ENCODE measurements at places on chromosomes 5 and 9. TPM values are rescaled to one million over a fixed set of nuclear protein-coding genes. Genes with fewer than 3 reads are reported as not detected.

DNA sequence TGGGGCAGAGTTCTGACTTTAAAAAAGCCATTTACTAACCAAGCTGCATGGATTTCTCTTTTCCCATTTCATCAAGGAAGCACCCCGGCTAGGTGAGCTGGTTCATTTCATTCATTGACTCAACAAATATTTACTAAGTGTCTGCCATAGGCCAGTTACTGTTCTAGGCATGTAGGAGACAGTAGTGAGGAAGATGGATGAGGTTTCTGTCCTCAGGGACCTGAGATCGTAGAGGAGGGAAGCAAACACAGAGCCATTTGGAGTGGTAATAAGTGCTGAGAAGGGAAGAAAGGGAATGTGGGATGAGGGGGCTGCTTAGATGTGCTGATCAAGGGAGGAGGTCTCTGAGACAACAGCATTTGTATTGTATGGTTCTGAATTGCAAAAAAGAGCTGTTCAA lies 120.4 kb downstream of the C9orf152 start:
- peaks cover 13% of the 10 kb centered on the region for H3K4me1 ChIP-seq
- H3K27me3 ChIP-seq, result no peaks in the 10 kb centered on the region
- H3K36me3 ChIP-seq, result peaks cover 4% of the 10 kb centered on the region
- no peak overlapping the region for H3K27ac ChIP-seq
- H3K4me3 ChIP-seq, result no peak overlapping the region
- DNase-seq, result no peak

GRCh38 chr5:95996904-95997723 lies 35.5 kb upstream of the ELL2 start:
- no peak for DNase-seq
- H3K36me3 ChIP-seq, result no peaks in the 10 kb centered on the region
- H3K27me3 ChIP-seq, result no peaks in the 10 kb centered on the region
- H3K4me1 ChIP-seq, result peaks cover 3% of the 10 kb centered on the region
- no peak overlapping the region for H3K27ac ChIP-seq
- no peak overlapping the region for H3K4me3 ChIP-seq

DNA sequence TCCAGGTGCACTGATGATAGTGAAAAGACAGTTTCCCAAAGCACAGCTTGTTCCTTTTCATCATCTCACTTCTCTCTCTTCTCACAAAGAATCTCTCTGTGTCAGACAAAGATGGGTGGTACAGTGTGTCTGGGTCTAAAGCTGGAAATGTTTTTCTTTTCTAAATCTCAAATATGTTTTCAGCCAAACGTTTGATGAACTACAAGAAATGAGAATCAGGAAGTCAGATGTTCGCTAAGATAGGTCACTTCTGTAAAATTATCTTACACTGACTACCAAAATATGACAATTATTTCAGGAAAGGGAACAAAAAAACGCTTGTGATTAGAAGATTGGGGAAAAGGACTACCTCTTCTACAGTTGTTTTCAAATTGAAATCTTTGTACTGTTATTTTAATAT lies 708.8 kb downstream of the PTPRD start:
- H3K36me3 ChIP-seq, result no peaks in the 10 kb centered on the region
- H3K27ac ChIP-seq, result no peak overlapping the region
- no peaks in the 10 kb centered on the region for H3K27me3 ChIP-seq
- no peak overlapping the region for H3K4me3 ChIP-seq

DNA sequence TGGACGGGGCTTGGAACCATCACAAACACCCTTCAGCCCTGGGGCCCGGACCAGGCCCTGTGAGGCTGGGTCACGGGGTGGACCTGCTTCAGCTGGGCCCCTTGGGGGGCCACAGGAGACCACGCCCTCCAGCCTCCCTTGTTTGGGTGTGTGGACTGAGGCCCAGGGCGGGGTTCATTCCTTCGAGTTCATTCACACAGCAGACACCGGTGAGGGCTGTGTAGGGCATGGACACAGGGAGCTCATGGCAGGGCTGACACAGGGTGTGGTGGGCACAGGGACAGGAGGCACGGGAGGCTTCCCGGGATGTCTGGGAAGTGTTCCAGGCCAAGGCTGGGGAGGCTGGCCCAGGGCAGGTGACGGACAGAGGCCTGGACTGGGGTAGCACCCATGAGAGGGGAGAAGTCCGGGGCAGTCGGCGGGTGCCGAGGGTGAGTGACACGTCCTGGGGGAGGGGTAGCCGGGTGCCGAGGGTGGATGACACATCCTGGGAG lies 8.9 kb downstream of the DNLZ start:
- H3K27me3 ChIP-seq, result no peaks in the 10 kb centered on the region
- no peak overlapping the region for H3K4me3 ChIP-seq
- peaks cover 3% of the 10 kb centered on the region for H3K4me1 ChIP-seq
- DNase-seq, result no peak

- H3K27ac ChIP-seq, result no peak overlapping the region
- H3K4me1 ChIP-seq, result peaks cover 5% of the 10 kb centered on the region
- no peak overlapping the region for H3K4me3 ChIP-seq
- H3K36me3 ChIP-seq, result no peaks in the 10 kb centered on the region
These were observed 107.9 kb upstream of the LMX1B start for GRCh38 chr9:126505697-126506346.

GRCh38 chr9:6576987-6577386 lies 68.5 kb downstream of the GLDC start:
- no peaks in the 10 kb centered on the region for H3K36me3 ChIP-seq
- no peak for DNase-seq
- no peak overlapping the region for H3K27ac ChIP-seq
- H3K4me3 ChIP-seq, result no peak overlapping the region
- H3K4me1 ChIP-seq, result no peaks in the 10 kb centered on the region

DNA sequence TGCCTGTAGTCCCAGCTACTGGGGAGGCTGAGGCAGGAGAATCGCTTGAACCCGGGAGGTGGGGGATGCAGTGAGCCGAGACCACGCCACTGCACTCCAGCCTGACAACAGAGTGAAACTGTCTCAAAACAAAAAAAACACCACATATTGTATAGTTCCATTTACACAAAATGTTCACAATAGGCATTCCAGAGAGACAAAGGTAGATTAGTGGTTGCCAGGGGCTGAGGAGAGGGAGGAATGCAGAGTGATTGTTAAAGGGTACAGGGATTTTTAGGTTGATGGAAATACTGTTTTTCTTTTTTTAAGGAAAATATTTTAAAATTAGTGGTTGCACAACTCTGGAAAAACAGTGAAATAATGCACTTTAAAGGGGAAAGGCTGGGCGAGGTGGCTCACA lies 19.6 kb downstream of the ETF1 start:
- DNase-seq, result no peak
- peaks cover 5% of the 10 kb centered on the region for H3K4me1 ChIP-seq
- H3K27ac ChIP-seq, result no peak overlapping the region
- peaks cover 10% of the 10 kb centered on the region for H3K36me3 ChIP-seq
- H3K4me3 ChIP-seq, result no peak overlapping the region

GRCh38 chr5:82217917-82218316 lies 60.2 kb downstream of the RPS23 start:
- no peak for DNase-seq
- no peak overlapping the region for H3K27ac ChIP-seq
- no peak overlapping the region for H3K4me3 ChIP-seq
- H3K27me3 ChIP-seq, result no peaks in the 10 kb centered on the region
- no peaks in the 10 kb centered on the region for H3K4me1 ChIP-seq

- no peak overlapping the region for H3K4me3 ChIP-seq
- H3K36me3 ChIP-seq, result no peaks in the 10 kb centered on the region
- peak overlapping the region; percentile 22 for H3K27ac ChIP-seq
- DNase-seq, result no peak
- peaks cover 24% of the 10 kb centered on the region for H3K4me1 ChIP-seq
These were observed 24.6 kb downstream of the CAMK2A start for GRCh38 chr5:150264667-150265603.

- no peak overlapping the region for H3K27ac ChIP-seq
- H3K4me1 ChIP-seq, result peaks cover 18% of the 10 kb centered on the region
- no peak for DNase-seq
These were observed 30.0 kb upstream of the ADRA1B start for GRCh38 chr5:159886296-159886695.

- H3K36me3 ChIP-seq, result no peaks in the 10 kb centered on the region
- H3K27me3 ChIP-seq, result no peaks in the 10 kb centered on the region
- peak overlapping the region; percentile 44 for H3K27ac ChIP-seq
- no peak overlapping the region for H3K4me3 ChIP-seq
These were observed 70.3 kb downstream of the UGCG start for GRCh38 chr9:111966861-111967291.

DNA sequence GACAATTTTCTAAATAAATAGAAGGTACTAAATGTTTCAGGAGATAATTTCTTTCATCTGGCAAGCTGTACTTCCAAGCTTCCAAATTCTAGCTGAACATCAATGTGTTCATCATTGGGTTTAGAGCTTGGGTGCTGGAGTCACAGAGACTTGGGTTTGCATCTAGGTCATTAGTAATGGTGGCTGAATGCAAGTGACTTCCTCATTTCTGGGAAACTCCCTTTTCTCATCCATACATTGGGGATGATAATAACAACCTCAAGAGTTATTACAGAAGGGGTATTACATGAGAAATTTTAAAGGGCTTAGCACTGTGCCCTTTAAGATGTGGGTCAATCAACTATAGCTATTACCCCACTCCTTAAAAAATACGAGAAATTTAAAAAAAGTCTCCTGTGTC lies 41.1 kb upstream of the KLF4 start:
- no peak for DNase-seq
- no peak overlapping the region for H3K4me3 ChIP-seq
- no peaks in the 10 kb centered on the region for H3K27me3 ChIP-seq
- no peaks in the 10 kb centered on the region for H3K4me1 ChIP-seq
- H3K36me3 ChIP-seq, result no peaks in the 10 kb centered on the region

GRCh38 chr5:148995791-148996190 lies 67.1 kb downstream of the SH3TC2 start:
- H3K4me1 ChIP-seq, result peaks cover 29% of the 10 kb centered on the region
- H3K27ac ChIP-seq, result no peak overlapping the region
- H3K27me3 ChIP-seq, result no peaks in the 10 kb centered on the region
- no peak for DNase-seq
- H3K4me3 ChIP-seq, result no peak overlapping the region

DNA sequence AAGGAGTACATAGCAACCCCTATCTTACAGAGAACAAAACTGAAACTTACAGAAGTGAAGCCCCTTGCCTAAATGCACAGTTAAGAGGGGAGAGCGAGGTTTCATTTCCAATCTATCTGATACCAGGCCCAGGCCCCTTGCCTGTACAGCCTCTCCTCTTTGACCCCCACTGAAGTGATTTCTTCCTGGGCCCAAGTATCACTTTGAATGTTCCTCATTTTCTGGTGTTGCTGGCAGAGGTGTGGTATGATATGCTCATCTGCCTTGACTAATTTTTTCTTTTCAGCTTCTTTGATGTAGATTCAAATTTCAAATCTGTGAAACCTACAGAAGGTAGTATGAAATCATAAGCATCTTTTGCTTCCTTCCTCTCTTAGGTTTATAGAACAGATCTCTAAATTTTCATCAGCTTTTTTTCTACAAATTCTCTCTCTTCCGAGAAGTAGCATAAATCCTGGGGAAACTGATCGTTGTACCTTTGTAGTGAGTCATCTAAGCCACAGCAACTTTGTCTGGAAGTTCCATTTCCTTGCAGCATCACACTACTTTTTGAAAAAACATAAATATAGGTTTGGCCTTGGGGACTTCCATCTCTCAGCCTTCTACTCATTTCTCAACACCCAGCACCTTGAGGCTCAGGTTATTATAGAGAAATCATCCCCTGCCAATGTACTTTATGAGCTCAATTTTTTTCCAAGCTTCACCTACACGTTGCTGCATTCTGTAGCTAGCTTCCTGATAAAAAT lies 402.4 kb upstream of the PTGER4 start:
- no peak for DNase-seq
- no peaks in the 10 kb centered on the region for H3K36me3 ChIP-seq
- H3K4me3 ChIP-seq, result no peak overlapping the region
- no peak overlapping the region for H3K27ac ChIP-seq
- no peaks in the 10 kb centered on the region for H3K4me1 ChIP-seq
- H3K27me3 ChIP-seq, result no peaks in the 10 kb centered on the region

GRCh38 chr5:103205991-103206700 lies 52.4 kb upstream of the MACIR start:
- H3K36me3 ChIP-seq, result no peaks in the 10 kb centered on the region
- no peak for DNase-seq
- no peak overlapping the region for H3K4me3 ChIP-seq
- no peaks in the 10 kb centered on the region for H3K27me3 ChIP-seq
- H3K27ac ChIP-seq, result no peak overlapping the region

DNA sequence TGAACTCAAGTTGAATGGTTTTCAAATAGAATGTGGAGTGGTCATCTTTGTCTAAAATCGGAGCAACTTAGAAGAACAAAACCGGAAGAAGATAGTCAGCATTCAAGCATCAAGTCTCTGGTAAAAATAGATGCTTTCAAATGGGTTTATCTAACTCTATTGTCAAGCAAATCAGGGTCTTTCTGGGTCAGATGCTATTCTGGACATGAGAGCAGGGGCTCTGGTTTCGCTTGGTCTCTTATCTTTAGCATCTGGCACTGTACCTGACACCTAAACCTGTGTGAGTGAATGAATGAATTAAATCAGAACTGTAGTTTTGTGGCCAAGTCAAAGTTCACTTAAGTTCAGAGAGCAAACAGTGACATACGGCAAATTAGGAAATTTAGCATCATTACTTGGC lies 173.5 kb downstream of the SLIT3 start:
- H3K4me3 ChIP-seq, result no peak overlapping the region
- H3K4me1 ChIP-seq, result no peaks in the 10 kb centered on the region
- no peak overlapping the region for H3K27ac ChIP-seq
- H3K36me3 ChIP-seq, result no peaks in the 10 kb centered on the region
- H3K27me3 ChIP-seq, result no peaks in the 10 kb centered on the region
- DNase-seq, result no peak

DNA sequence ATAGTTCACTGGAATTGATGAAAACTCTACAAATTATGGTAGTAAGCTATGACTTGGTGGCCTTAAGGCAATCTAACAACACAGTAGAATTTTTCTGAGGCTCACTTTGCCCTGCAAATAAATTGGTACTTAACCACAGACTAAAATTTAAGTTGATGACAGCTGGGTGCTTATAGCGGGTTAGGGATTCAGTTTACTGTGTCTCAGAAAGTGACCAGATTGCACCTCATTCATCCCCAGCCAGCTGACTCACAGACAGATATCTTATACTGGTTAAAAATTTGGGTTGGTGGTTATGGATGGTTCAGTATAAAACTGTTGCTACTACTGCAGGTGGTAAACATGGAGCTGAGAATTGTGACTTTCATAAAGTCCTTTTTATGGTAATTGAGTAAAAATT lies 2.8 kb downstream of the CKS2 start:
- H3K36me3 ChIP-seq, result no peaks in the 10 kb centered on the region
- H3K4me1 ChIP-seq, result peaks cover 36% of the 10 kb centered on the region
- H3K27ac ChIP-seq, result peak overlapping the region; percentile 18
- no peak overlapping the region for H3K4me3 ChIP-seq
- no peak for DNase-seq

GRCh38 chr5:180041301-180042274 lies 30.0 kb downstream of the RNF130 start:
- no peaks in the 10 kb centered on the region for H3K36me3 ChIP-seq
- H3K4me1 ChIP-seq, result no peaks in the 10 kb centered on the region
- no peak overlapping the region for H3K4me3 ChIP-seq

The FNIP1 gene
- 13.2 TPM for polyA plus RNA-seq

The BARX1 gene
- polyA plus RNA-seq, result not detected

The RANBP3L gene
- polyA plus RNA-seq, result not detected

The LCN10 gene
- not detected for polyA plus RNA-seq

Measured in keratinocyte (primary cell).